ENCODE measurements at places on chromosomes 7 and 10.

- H3K27me3 ChIP-seq: no peaks in the 10 kb centered on the region
- no peak for DNase-seq
- no peak overlapping the region for H3K4me3 ChIP-seq
- H3K36me3 ChIP-seq: peaks cover 22% of the 10 kb centered on the region
Measured at GRCh38 chr7:155198901-155199845, 98.5 kb upstream of the INSIG1 start.

- H3K4me3 ChIP-seq: no peak overlapping the region
Measured at GRCh38 chr10:118805146-118805545, 50.4 kb upstream of the CACUL1 start.

DNA sequence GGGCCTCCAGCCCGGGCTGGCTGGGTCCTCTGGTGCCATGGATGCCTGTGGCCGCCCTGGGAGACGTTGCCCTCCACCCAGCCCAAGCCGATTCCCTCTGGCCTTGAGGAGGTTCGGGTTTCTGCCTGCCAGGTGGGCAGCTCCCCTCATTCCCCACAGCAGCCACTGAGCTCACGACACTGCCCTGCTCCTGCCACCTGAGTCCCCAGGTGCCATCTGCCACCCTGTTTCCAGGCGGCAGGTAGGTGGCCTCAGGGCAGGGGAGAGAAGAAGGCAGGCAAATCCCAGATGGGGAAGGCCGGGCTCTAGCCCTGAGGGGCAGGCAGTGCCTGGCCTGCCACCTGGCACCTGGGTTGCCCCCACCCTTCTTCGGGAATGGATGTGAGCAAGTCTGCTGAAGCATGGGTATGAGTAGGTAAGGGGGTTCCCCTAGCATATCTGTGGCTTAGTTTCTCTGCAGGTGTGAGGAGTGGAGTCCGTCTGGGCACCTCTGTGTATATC lies 92.2 kb upstream of the PPIF start:
- peaks cover 52% of the 10 kb centered on the region for H3K4me1 ChIP-seq
- H3K27ac ChIP-seq: no peak overlapping the region
- H3K36me3 ChIP-seq: peaks cover 5% of the 10 kb centered on the region

DNA sequence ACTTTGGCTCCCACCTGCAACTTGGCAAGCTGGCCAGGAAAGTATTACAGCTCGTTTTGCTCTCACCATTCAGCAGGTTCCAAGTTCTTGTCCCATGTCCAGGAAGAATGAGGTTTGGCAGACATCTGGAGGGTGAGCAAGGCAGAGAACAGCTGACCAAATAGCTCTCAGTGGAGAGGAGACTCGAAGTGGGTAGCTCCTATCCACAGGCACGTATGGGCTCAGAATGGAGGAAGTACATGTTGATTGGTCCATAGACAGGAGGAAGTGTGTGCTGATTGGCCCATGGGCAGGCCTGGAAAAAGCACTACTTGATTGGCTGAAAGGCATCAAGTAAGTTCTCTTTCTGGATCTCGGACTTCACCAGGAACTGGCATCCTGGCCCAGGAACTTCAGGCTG lies 3.0 kb upstream of the NCAPG2 start:
- H3K36me3 ChIP-seq: peaks cover 23% of the 10 kb centered on the region
- H3K27ac ChIP-seq: no peak overlapping the region
- H3K4me1 ChIP-seq: peaks cover 36% of the 10 kb centered on the region
- H3K4me3 ChIP-seq: no peak overlapping the region
- DNase-seq: no peak
- peaks cover 4% of the 10 kb centered on the region for H3K27me3 ChIP-seq

DNA sequence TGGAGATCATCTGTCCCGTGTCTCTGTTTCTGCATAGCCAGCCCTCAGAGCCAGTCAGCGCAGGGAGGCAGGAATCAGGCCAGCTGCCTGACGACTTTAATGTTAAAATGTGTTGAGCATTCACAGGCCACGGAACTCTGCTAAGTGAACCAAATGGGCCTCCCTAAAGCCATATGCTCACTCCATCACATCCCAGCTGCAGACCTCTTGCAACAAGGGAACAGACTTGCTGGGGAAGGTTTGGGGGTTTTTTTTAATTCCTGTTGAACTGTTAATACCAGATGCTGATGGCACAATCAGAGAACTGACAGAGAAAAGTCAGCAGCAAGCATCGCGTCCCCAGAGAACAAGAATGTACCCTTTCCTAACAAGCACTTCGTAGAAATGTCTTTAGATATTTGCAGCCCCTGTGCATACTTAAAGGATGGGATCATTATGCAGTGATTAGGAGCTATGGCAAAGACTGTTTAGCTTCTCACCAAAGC lies 900.4 kb upstream of the AUTS2 start:
- DNase-seq: no peak
- H3K27ac ChIP-seq: no peak overlapping the region
- no peak overlapping the region for H3K4me3 ChIP-seq

- H3K4me3 ChIP-seq: no peak overlapping the region
- no peaks in the 10 kb centered on the region for H3K36me3 ChIP-seq
- no peaks in the 10 kb centered on the region for H3K4me1 ChIP-seq
- DNase-seq: no peak
- H3K27ac ChIP-seq: no peak overlapping the region
Measured at GRCh38 chr10:90141791-90142190, 440.4 kb downstream of the KIF20B start.

- H3K27me3 ChIP-seq: peaks cover 16% of the 10 kb centered on the region
- no peaks in the 10 kb centered on the region for H3K4me1 ChIP-seq
- H3K27ac ChIP-seq: no peak overlapping the region
- no peaks in the 10 kb centered on the region for H3K36me3 ChIP-seq
- no peak for DNase-seq
Measured at GRCh38 chr7:31077484-31078362, 25.6 kb downstream of the ADCYAP1R1 start.

DNA sequence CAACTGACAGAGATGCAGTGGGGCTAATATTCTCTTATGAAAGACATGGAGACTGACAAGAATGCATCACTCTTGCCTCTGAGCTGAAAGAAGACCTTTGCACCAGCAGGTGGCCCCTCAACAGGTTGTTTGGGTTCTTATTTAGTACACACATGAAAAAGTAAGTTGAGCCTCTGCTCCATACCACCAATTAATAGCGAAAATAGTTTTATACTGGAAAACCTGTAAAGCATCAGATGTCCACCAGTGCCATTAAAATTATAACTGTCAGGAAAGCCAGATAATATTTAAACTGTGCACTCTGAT lies 26.3 kb upstream of the FAM13C start:
- DNase-seq: no peak
- no peaks in the 10 kb centered on the region for H3K4me1 ChIP-seq
- H3K4me3 ChIP-seq: no peak overlapping the region
- H3K27me3 ChIP-seq: no peaks in the 10 kb centered on the region

GRCh38 chr10:125627646-125628045 lies 55.3 kb downstream of the TEX36 start:
- no peak overlapping the region for H3K27ac ChIP-seq
- H3K36me3 ChIP-seq: no peaks in the 10 kb centered on the region
- no peaks in the 10 kb centered on the region for H3K4me1 ChIP-seq
- no peak for DNase-seq
- no peaks in the 10 kb centered on the region for H3K27me3 ChIP-seq
